Astrocyte (in vitro differentiated cells and primary cell): ENCODE measurements at places on chromosomes 2 and 18. TPM values are rescaled to one million over a fixed set of nuclear protein-coding genes. Genes with fewer than 3 reads are reported as not detected.

- DNase-seq: no peak
- H3K36me3 ChIP-seq: no peaks in the 10 kb centered on the region
- H3K27ac ChIP-seq: no peak overlapping the region
- no peak overlapping the region for H3K4me3 ChIP-seq
Measured at GRCh38 chr2:73107211-73107926, 5.4 kb downstream of the RAB11FIP5 start.

GRCh38 chr2:224017957-224018356 is 21.1 kb downstream of the SERPINE2 start:
- H3K27ac ChIP-seq: no peak overlapping the region
- DNase-seq: no peak
- H3K4me1 ChIP-seq: no peaks in the 10 kb centered on the region
- no peaks in the 10 kb centered on the region for H3K36me3 ChIP-seq

DNA sequence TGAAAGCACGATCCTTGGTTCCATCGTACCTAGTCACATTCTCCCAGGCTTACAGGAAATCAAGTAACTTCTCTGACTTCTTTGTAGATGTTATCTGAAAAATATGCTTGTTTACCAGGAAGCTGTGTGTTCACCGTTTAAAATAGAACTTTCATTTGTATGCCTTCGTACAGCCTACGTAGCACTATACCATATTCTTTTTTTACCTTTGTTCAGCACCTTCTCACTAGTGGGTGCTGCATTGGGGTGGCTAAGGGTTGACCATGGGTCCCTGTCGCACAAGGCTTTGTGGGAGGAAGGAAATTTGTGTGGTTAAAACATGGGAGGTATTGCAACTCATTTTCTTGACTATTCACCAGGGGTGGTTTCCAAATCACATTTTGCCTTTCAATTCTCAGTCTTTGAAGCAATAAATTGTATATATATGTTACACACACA is 16.6 kb downstream of the MALT1 start:
- no peak for DNase-seq
- no peaks in the 10 kb centered on the region for H3K4me1 ChIP-seq
- H3K27ac ChIP-seq: no peak overlapping the region

The RAMP1 gene
- 9.1 and 13.7 TPM in 2 replicates for total RNA-seq

The SYT4 gene
- not detected in 2 replicates for total RNA-seq

- H3K4me1 ChIP-seq: no peaks in the 10 kb centered on the region
- no peak overlapping the region for H3K27ac ChIP-seq
- no peaks in the 10 kb centered on the region for H3K36me3 ChIP-seq
- H3K4me3 ChIP-seq: no peak overlapping the region
- DNase-seq: no peak
- H3K27me3 ChIP-seq: no peaks in the 10 kb centered on the region
Measured at GRCh38 chr2:139230881-139231280, 450.7 kb upstream of the NXPH2 start.

- H3K27me3 ChIP-seq: no peaks in the 10 kb centered on the region
- H3K27ac ChIP-seq: no peak overlapping the region
- DNase-seq: no peak
- H3K4me3 ChIP-seq: no peak overlapping the region
- H3K36me3 ChIP-seq: no peaks in the 10 kb centered on the region
Measured at GRCh38 chr18:74068296-74068695, 79.3 kb downstream of the FBXO15 start.

GRCh38 chr2:41728788-41729338 is 319.0 kb upstream of the PKDCC start:
- no peaks in the 10 kb centered on the region for H3K36me3 ChIP-seq
- no peaks in the 10 kb centered on the region for H3K27me3 ChIP-seq
- H3K4me1 ChIP-seq: no peaks in the 10 kb centered on the region
- DNase-seq: no peak
- H3K4me3 ChIP-seq: no peak overlapping the region

The FSHR gene
- 0.30 and 0.38 TPM in 2 replicates for total RNA-seq

GRCh38 chr2:96913398-96914202 is 43.7 kb upstream of the SEMA4C start:
- no peak for DNase-seq
- H3K4me1 ChIP-seq: no peaks in the 10 kb centered on the region
- no peaks in the 10 kb centered on the region for H3K36me3 ChIP-seq
- H3K27ac ChIP-seq: no peak overlapping the region
- peaks cover 2% of the 10 kb centered on the region for H3K27me3 ChIP-seq

The ADD2 gene
- total RNA-seq: 4.8 TPM in 2 replicates

The HOXD4 gene
- total RNA-seq: not detected in 2 replicates

The CCT4 gene
- total RNA-seq: 203 and 220 TPM in 2 replicates

The ATOH8 gene
- 1.2 and 1.9 TPM in 2 replicates for total RNA-seq

GRCh38 chr2:33529771-33530481 is 53.5 kb downstream of the RASGRP3 start:
- no peaks in the 10 kb centered on the region for H3K27me3 ChIP-seq
- H3K36me3 ChIP-seq: no peaks in the 10 kb centered on the region
- H3K27ac ChIP-seq: peak overlapping the region; percentile 78

The CLEC4F gene
- total RNA-seq: not detected in 2 replicates

- no peaks in the 10 kb centered on the region for H3K27me3 ChIP-seq
- peak overlapping the region; percentile 12 for H3K4me3 ChIP-seq
- DNase-seq: peak; percentile 71
- peak overlapping the region; percentile 99 for H3K27ac ChIP-seq
- peaks cover 50% of the 10 kb centered on the region for H3K4me1 ChIP-seq
Measured at GRCh38 chr2:215530191-215530968, 94.5 kb upstream of the FN1 start.

The ACMSD gene
- not detected in 2 replicates for total RNA-seq

- H3K36me3 ChIP-seq: peaks cover 14% of the 10 kb centered on the region
- peak overlapping the region; percentile 98 for H3K27ac ChIP-seq
- DNase-seq: no peak
- peaks cover 37% of the 10 kb centered on the region for H3K4me1 ChIP-seq
Measured at GRCh38 chr18:3263132-3263700, 1.3 kb downstream of the MYL12B start.

DNA sequence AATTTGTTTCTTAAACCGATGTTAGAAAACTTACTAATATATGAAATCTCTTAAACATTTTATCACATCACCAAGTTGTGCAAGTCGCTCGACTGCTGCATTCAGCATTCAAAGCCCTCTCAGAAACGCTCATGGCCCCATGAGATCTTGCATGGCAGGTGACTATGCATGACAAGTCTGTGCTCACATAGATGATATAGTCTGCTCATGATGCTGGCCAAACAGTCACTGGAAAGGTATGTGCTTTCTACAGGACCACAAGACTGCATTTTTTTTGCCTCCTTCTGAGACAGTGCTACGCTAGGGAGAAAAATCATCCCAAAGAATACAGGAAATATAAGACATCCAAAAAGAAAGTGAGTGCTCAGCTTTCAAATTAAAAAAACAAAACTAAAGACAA is 98.3 kb upstream of the ZBTB14 start:
- DNase-seq: peak; percentile 64
- no peaks in the 10 kb centered on the region for H3K27me3 ChIP-seq
- peaks cover 7% of the 10 kb centered on the region for H3K36me3 ChIP-seq

DNA sequence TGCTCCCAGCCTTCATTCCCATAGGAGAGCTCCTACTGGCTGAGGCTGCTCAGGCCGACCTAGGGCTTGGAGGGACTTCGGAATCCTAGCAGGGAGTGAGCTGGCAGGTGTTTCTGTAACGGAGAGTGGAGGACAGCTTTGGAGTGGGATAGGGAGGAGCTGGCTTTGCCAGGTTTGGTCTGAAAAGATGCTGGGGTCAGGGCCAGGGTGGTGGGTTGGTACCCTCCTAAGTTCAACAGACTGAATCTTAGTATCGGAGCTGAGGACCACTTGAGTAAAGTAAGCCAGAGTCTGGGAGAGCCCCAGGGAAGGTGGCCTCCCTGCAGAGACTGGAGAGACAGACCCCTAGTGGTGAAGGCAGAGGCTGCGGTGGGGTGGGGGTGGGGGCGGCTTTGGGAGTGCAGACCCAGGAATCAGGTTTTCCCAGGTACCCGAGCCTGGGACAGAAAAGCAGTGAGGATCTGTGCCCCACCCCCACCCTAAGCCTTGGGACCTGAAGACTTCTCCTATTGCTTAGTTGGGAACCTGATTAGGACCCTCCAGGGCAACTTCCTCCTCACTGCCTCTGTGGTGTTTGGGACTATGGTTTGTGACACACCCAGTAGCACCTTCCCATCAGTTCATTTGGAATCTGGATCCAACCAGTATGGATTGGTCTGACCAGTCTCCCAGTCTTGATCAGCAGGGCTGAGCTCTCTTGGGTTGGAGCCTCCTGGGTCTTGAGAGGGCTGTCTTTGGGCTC is 3.0 kb downstream of the CNNM4 start:
- peaks cover 27% of the 10 kb centered on the region for H3K4me1 ChIP-seq
- DNase-seq: no peak
- H3K27ac ChIP-seq: no peak overlapping the region
- no peaks in the 10 kb centered on the region for H3K27me3 ChIP-seq
- H3K4me3 ChIP-seq: no peak overlapping the region

GRCh38 chr2:105798595-105798994 is 53.9 kb downstream of the NCK2 start:
- no peaks in the 10 kb centered on the region for H3K36me3 ChIP-seq
- H3K4me3 ChIP-seq: no peak overlapping the region
- no peaks in the 10 kb centered on the region for H3K27me3 ChIP-seq
- H3K4me1 ChIP-seq: peaks cover 12% of the 10 kb centered on the region

DNA sequence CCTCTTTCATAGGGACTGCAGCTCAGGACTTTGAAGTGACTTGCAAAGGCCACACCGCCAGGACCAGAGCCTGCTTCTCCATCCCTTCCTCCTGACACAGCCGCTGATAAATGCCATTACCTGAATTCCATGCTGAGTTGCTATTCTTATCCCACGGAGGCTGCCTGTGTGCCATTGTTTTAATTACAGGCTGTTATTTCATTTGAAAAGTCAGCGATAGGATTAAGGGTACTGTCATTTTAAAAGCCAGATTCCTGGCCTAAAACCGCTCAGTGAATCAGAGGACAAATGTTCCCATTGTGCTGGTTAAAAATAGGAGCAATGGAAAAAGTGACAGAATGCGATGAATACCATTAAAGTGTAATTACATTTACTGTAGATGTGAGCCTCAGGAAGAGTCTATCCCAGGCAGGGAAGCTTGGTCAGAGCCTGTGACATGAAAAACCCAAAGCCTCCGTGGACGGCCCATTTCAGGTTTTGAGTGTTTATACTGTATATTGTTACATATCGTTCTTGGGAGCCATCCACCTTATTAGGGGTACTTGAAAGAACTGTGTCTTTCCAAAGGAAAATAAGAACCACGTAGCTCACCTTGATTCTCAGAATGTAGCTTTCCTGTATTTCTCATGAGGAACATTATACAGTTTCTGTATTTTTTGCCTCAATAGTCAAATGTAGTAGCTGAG is 41.3 kb downstream of the PDCL3 start:
- peak; percentile 67 for DNase-seq
- no peak overlapping the region for H3K4me3 ChIP-seq
- peaks cover 12% of the 10 kb centered on the region for H3K4me1 ChIP-seq

GRCh38 chr2:30622452-30622851 is 175.4 kb downstream of the LCLAT1 start:
- no peak overlapping the region for H3K27ac ChIP-seq
- H3K4me1 ChIP-seq: no peaks in the 10 kb centered on the region
- DNase-seq: no peak
- no peaks in the 10 kb centered on the region for H3K36me3 ChIP-seq

The TIGD1 gene
- total RNA-seq: 6.5 and 6.7 TPM in 2 replicates

GRCh38 chr2:118980573-118980972 is 38.6 kb downstream of the MARCO start:
- no peaks in the 10 kb centered on the region for H3K27me3 ChIP-seq
- no peak for DNase-seq
- H3K36me3 ChIP-seq: no peaks in the 10 kb centered on the region
- no peak overlapping the region for H3K27ac ChIP-seq

DNA sequence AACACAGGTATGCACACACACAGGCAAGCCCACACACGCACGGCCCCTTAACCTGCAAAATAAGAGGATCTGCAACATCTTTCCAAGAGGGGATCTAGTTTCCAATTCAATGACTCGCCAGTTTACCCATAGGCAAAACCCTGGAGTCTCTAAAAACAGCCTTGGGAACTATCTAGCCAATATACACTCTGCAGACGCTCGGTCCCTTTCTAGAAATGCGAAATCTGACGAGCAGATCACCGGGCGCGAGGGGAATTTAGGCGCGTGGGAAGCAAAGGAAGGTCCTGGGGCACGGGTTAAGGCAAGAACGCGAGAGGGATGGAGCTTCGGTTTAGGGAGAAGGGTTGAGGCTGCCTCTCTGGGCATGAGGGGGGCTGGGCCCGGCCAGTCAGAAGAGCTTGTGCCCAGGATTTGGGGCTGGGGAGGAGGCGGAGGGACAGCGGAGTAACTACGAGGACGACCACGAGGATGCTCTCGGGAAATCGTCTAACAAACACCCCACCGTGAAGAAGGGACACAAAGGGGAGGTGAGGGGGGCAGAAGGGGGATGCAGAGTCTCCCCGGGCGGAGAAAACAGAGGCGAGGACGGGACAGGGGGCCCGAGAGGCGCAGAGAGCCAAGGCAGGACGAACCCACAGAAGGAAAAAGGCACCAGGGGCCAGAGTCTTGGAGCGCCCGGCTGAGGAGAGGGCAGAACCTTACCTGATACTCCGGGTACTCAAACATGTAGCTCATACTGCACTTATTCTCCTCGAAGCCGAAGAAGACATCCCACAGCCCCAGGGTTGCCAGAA is 542 bp downstream of the PGAP1 start:
- H3K27ac ChIP-seq: peak overlapping the region; percentile 91
- H3K27me3 ChIP-seq: no peaks in the 10 kb centered on the region
- peak overlapping the region; percentile 99 for H3K4me3 ChIP-seq
- peak; percentile 22 for DNase-seq
- H3K4me1 ChIP-seq: peaks cover 16% of the 10 kb centered on the region

The SLC8A1 gene
- 33.5 and 34.8 TPM in 2 replicates for total RNA-seq

DNA sequence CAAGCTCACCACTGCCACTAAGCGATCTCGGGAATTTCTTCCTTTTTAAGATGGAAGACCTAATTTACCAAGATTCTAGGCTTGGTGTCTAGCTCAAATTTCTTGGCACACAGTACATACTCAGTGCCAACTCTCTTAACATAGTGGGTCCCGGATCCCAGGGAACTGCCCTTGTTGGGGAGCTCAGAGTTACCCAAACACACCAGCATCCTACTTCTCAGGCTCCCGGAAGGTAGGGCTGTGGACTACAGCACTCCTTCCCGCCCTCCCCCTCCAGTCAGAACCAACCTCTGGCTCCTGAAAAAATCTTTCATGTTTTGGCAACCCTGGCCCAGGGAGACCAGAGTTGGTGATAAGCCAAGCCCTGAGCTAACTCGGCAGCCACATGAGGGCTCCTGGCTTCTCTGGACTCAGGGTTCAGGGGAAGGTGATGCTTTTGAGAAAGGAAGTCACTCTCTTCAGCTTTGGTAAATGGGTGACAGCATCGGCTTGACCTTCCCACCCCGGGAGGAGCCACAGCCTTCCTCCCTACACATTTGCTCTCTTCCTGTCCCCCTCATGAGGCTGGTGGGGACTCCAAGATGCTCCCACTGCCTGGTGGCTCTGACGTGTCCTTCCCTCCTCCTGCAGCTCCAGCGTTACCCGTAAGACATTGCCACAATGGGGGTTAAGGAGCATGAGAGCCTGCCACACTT is 8.8 kb downstream of the ODC1 start:
- no peak overlapping the region for H3K4me3 ChIP-seq
- H3K27me3 ChIP-seq: no peaks in the 10 kb centered on the region
- no peaks in the 10 kb centered on the region for H3K4me1 ChIP-seq

- peaks cover 9% of the 10 kb centered on the region for H3K4me1 ChIP-seq
- no peak overlapping the region for H3K4me3 ChIP-seq
- H3K36me3 ChIP-seq: peaks cover 4% of the 10 kb centered on the region
- no peak overlapping the region for H3K27ac ChIP-seq
- no peaks in the 10 kb centered on the region for H3K27me3 ChIP-seq
Measured at GRCh38 chr18:57767259-57768050, 35.7 kb downstream of the ATP8B1 start.
